ENCODE measurements at places on chromosomes 5 and 9. TPM values are rescaled to one million over a fixed set of nuclear protein-coding genes. Genes with fewer than 3 reads are reported as not detected.
A peak's percentile ranks its signal among the peaks of the same experiment; 100 is the strongest.

Gene WDR38
- not detected for polyA plus RNA-seq

- peak; percentile 41 for DNase-seq
Observed at GRCh38 chr5:67941614-67942401, 273.7 kb upstream of the PIK3R1 start.

GRCh38 chr9:135077497-135078200 is 9.8 kb upstream of the OLFM1 start:
- peak; percentile 41 for DNase-seq

- DNase-seq, result peak; percentile 72
Observed at GRCh38 chr5:144203750-144204596, 33.3 kb downstream of the KCTD16 start.

DNA sequence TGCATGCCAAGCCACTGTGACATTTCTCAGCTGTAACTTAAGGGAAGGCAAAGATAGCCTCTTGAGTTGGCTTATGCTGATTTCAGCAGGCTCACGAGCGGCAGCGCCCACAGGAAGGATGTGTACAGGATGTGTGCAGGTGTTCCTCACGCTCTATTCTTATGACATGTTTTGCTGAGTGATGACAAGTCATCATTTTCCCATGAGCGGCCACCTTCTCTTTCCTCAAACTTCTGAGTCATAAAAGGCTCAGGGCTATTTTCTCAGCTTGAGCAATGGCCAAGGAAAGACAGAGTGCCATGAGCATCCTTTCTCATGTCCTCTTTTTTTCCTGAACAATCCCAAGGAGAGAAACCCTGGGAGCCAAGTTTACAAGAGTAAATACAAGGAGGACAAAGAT is 365.9 kb downstream of the PLK2 start:
- DNase-seq, result no peak

DNA sequence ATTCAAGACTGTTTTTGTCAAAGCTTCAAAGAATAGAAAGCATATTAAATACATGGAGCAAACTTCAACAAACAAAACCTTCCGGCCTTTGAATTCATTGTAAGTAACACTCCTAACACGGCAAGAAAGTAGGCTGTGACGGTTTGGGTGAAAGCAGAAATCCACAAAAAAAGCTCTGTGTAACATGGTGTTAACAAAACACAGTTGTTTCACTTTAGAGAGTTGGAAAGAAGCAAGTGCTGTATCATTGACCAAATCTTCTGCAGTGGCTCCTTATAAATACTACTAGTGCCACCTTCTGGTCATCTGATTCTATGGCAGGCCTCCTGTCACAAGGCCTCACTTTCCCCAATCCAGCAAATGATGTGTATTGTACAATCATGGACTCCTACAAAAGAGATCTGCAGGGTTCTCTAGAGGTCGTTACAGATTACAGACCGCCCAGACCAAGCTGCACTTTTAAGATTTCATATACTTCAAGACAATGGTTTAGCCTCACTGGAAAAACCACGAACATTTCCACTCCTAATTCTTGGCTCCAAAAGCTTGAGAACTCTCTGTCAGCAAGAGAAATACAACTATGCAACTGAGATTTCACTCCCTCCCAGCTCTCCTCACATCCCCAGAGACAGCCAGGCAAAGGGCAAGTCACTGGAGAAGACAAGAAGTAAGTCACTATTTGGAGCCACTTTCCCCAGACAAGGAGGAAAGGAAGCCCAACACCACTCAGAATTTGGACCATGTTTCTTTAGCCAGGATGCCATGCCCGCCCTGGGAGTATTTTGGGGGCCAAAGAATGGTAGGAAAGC is 196.2 kb downstream of the DTWD2 start:
- DNase-seq, result peak; percentile 79

Gene IRX2
- not detected for polyA plus RNA-seq

Gene IFNE
- not detected for polyA plus RNA-seq

DNA sequence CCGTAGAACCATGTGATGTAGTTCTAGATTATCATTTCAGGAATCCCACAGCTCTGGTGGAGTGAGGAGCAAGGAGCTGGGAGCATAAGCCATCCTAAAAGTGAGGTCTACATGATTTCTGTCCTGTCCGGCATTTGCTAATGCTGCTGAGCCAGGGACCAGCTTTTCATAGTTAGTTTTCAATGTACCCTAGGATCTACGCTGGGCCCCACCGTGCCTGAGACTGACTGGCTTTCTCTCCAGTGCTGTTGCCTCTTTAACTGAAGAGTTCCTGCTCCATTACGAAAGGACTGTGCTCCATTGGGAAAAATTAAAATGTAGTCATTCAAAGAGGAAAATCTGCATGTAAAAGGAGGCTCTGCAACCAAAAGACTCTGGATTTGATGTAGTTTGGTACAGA is 634.8 kb downstream of the DMRTA1 start:
- no peak for DNase-seq

DNA sequence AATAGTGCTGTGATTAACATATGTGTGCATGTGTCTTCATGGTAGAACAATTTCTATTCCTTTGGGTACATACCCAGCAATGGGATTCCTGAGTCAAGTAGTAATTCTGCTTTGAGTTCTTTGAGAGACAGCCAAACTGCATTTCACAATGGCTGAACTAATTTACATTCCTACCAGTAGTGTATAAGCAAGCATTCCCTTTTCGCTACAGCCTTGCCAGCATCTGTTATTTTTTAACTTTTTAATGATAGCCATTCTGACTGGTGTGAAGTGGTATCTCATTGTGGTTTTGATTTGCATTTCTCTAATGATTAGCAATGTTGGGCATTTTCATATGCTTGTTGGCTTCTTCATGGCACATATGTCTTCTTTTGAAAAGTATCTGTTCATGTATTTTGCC is 308.5 kb downstream of the ARRDC3 start:
- DNase-seq, result no peak

GRCh38 chr9:16627967-16628366 is 242.5 kb downstream of the BNC2 start:
- DNase-seq, result peak; percentile 85

GRCh38 chr5:53963958-53964357 is 346.4 kb downstream of the ARL15 start:
- DNase-seq, result no peak

DNA sequence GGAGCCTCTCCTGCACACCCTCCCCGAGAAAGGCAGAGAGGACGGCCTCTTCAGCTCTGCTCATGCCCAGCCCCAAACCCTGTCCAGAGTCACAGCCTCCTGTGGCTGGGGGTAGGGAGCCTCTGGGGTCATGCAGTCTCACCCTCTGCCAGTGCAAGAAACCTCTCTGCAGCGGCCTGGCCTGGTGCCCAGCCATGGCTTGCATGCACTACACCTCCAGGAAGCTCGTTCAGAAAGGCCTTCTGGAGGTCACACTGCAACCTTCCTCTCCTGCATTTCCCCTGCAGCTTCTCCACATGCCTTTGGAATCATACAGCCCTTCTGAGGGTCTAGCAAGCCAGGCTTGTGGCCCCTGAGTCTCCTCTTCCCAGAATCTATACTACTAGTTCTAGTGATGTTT is 17.9 kb downstream of the CSF1R start:
- DNase-seq, result no peak

- peak; percentile 52 for DNase-seq
Observed at GRCh38 chr9:13144166-13144775, 135.2 kb downstream of the MPDZ start.

- DNase-seq, result no peak
Observed at GRCh38 chr5:81808106-81808505, 57.2 kb upstream of the SSBP2 start.

DNA sequence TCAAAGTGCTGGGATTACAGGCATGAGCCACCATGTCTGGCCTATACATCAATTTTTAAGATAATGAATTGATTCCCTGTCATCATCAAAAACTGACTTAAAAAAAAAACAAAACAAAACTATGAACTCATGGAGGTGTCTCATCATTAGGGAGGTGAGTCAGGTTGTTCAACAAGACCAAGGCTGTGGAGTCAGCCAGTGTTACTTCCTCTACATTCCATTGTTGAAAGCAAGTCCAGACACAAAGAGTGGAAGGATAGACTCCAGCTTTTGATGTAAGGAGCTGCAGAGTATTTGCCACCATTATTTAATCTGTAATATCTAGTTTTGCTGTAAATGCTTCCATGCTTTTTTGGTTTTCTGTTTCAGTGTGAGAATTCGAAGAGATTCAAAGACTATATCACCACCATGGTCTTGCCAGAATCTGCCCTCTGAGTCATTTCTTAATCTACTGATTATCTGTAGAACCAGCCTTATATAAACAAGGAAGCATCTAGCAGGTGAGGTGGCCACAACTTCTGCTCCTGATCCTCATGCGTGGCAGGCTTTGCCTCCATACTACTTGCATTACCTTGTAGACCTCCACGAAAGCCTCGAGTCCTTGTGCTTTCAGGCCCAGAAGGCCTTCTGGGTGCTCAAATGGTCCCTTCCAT is 156.1 kb downstream of the FGF1 start:
- no peak for DNase-seq

Gene TRIM36
- polyA plus RNA-seq, result 4.7 TPM

- DNase-seq, result no peak
Observed at GRCh38 chr5:121421646-121422045, 430.0 kb upstream of the FTMT start.

DNA sequence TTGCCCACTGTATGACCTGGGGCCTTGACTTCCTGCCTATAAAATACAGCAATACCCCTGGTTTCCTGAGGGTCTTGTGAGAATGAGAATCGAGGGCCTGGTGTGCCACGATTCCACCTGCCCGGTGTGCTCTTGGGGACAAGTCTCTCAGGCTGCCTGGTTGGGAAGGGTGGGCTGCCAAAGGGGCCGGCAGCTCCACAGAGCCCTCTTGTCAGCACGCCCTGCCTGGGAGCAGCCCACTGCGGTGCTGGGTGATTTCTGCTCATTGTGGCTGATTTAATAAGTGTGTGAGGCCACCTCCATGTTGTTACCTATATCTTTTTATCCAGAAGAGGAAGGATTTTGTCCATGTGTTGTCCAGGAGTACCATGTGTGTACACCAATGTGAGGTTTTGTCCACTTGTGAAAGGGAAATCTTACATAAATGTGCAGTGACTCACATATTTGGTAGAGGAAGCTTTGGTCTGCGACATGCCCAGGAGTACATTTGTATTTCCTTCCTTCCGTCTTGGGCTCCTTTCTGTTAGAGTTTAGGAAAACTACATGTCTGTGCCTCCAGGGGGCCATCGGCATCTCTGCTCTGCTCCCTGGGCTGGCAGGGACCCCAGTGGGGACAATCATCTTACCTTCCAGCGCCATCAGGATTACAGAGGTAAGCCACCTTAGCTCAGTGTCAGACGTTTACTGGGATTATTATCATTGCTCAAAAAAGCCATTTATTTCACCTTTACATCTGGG is 108.6 kb downstream of the PHF2 start:
- DNase-seq, result no peak

GRCh38 chr5:154391788-154392187 is 54.0 kb upstream of the SAP30L start:
- DNase-seq, result no peak
